Sigmoid colon (tissue), 7 donors: ENCODE measurements at places on chromosomes 4 and X. TPM values are rescaled to one million over a fixed set of nuclear protein-coding genes. Genes with fewer than 3 reads are reported as not detected.

Gene DOCK11
- 47.0 TPM for total RNA-seq

Gene SYNPO2
- total RNA-seq: 1,591 TPM

Gene SRPX2
- total RNA-seq: 18.7 TPM

Gene ZMAT1
- total RNA-seq: 7.9 TPM

Gene KCNE5
- not detected for total RNA-seq

Gene CRMP1
- total RNA-seq: 6.4 TPM

Gene NLRP2B
- 0.16 TPM for total RNA-seq

DNA sequence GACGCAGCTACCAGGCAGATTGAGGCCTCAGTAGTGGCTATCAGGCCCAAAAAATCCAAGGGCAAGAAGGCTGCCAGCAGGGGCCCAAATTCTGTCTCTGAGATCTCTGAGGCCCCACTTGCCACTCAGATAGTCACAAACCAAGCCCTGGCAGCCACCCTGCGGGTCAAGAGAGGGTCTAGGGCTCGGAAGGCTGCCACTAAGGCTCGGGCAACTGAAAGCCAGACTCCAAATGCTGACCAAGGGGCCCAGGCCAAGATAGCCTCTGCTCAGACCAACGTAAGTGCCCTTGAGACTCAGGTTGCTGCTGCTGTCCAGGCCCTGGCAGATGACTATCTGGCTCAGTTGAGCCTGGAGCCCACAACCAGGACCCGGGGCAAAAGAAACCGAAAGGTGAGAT is 2.8 kb downstream of the TRO start:
- no peaks in the 10 kb centered on the region for H3K36me3 ChIP-seq
- H3K27me3 ChIP-seq: no peaks in the 10 kb centered on the region

DNA sequence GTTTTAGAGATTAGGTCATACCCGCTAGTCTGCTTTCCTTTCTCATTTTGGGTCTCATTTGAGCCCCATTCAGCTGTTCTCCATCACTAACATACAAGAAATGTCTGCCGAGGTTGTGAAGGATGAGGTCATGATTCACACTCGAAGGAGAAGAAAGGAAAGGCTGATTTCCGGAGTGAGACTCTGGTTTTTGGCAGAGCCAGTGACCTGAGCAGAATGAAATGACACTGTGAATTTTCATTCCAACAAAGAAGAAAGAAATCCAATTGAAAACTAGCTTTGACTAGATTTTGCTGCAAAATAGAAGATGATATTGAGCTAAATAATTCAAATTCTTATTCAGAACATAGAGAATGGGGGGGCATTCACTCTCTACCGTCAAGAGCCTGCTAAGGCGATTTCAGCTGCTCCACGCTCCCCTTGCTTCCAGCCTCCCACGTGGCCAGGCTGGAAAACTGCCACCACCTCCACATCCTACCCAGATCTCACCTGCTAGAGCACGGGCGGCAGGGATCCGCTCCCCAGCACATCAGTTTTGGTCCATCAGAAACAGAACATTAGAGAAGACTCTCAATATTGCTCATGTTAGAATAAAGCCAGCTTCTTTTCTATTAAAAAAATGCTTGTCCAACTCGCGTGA is 39.0 kb downstream of the F11 start:
- H3K4me3 ChIP-seq: no peak overlapping the region
- no peak for DNase-seq
- no peak overlapping the region for H3K27ac ChIP-seq
- peaks cover 14% of the 10 kb centered on the region for H3K4me1 ChIP-seq
- H3K27me3 ChIP-seq: no peaks in the 10 kb centered on the region
- H3K36me3 ChIP-seq: no peaks in the 10 kb centered on the region

DNA sequence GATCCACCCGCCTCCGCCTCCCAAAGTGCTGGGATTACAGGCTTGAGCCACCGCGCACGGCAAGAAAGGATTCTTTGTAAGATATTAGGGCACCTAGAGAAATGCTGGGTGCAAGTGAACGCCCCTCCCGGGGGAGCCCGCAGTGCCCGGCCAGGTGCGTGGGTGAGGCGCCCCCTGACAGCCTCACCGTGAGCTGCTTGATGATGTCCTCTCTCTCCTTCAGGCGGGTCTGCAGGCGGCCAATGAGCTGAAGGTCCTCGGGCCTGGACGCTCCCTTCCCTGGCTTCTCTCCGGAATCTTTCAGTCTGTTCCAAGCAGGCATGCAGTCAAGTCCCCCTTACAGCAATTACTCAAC is 21.9 kb downstream of the MED28 start:
- no peak overlapping the region for H3K4me3 ChIP-seq
- no peaks in the 10 kb centered on the region for H3K27me3 ChIP-seq
- H3K27ac ChIP-seq: no peak overlapping the region
- no peak for DNase-seq

GRCh38 chr4:7985891-7986441 is 46.3 kb upstream of the AFAP1 start:
- H3K27me3 ChIP-seq: no peaks in the 10 kb centered on the region
- H3K27ac ChIP-seq: no peak overlapping the region
- no peak for DNase-seq
- H3K4me3 ChIP-seq: no peak overlapping the region

DNA sequence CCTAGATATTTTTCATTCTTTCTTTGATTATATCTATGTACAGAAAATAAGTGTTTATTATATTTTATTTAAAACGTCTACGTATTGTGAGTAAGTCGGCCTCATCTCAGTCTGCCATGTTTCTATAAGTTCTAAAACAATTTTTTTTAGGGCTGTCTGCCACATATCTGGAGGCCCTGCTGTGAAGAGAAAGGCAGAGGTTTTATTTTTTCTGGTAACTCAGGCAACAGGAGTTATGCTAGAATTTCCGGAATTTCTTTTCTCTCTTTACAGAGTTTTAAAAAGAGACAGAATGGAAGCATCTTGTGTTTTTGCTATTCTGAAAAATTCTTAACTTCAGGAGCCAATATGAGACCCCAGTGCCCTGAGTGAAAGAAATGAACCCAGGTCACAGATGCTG is 1124.0 kb upstream of the TENM3 start:
- no peaks in the 10 kb centered on the region for H3K27me3 ChIP-seq
- H3K4me3 ChIP-seq: no peak overlapping the region
- no peak overlapping the region for H3K27ac ChIP-seq
- no peaks in the 10 kb centered on the region for H3K36me3 ChIP-seq
- no peak for DNase-seq

GRCh38 chrX:42695800-42696358 is 82.1 kb downstream of the PPP1R2C start:
- H3K27ac ChIP-seq: no peak overlapping the region
- H3K4me3 ChIP-seq: no peak overlapping the region
- no peak for DNase-seq
- no peaks in the 10 kb centered on the region for H3K36me3 ChIP-seq
- no peaks in the 10 kb centered on the region for H3K4me1 ChIP-seq

DNA sequence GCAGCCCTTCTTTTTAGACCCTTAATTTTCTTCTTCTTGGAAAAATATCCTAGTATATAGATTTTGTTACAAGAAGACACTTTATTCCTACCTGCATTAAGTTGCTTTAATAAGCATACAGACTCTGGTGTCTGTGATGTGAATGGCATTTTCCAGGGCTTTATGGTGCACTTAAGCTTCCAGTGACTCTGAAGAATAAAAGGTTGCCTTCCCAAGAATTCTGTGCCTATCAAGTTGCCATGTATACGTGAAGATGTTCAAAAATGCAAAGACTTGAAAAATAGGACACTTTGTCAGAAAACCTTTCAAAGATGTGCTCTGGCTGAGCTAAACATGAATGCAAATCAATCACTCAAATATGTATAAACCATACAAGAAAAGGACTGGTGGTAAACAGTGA is 110.9 kb downstream of the RS1 start:
- no peak overlapping the region for H3K4me3 ChIP-seq
- no peaks in the 10 kb centered on the region for H3K27me3 ChIP-seq
- H3K36me3 ChIP-seq: no peaks in the 10 kb centered on the region
- no peak for DNase-seq

DNA sequence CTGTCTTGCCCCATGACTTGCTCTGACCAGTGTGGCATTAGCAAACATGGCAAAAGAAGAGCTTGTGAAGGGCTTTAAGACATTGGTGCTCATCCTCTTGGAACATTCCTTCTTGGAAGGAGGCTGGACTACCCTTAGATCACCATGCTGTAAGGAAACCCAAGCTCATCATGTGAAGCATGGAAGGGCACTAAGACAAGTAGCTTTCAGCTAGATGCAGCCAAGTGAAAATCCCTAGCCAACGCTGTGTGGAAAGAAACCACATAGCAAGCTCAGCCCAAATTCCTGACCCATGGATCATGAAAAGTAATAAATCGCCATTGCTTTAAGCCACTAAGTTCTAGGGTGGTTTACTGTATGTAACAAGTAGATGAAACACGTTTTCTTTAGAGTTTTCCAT is 12.4 kb upstream of the PACRGL start:
- no peaks in the 10 kb centered on the region for H3K36me3 ChIP-seq
- no peak for DNase-seq
- no peak overlapping the region for H3K27ac ChIP-seq

DNA sequence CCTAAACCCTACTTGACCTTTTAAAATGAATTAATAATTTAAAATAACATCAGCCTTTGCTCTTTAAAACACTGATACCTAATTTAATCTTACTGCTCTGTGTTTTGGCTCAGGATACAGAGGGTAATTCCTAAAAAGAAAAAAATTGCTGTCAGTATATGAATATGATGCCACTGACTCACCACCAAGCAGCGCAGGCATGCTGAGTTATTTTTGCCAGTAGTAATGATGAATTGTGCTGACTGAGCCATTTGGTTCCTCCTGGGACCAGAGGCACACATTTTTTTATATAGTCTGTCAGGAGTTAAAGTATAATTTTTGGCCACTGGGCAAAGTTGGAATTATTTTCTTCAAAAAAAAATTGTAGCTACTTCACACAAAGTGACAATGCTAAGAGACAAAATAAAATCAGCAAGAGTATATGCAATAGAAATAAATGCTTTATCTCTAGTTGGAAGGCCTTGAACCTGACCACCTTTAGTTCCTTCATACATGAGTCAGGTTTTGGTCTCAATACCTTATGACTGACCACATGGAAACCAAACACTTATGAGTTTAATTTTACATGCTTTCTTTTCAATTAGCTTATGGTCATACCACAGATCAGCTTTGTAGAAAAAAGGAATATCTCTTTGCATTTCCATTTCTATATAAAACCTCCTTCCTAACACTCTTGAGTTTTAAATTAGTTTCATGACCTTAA is 115.1 kb downstream of the PPP3CA start:
- H3K36me3 ChIP-seq: no peaks in the 10 kb centered on the region
- no peaks in the 10 kb centered on the region for H3K27me3 ChIP-seq
- no peak for DNase-seq
- peaks cover 16% of the 10 kb centered on the region for H3K4me1 ChIP-seq

DNA sequence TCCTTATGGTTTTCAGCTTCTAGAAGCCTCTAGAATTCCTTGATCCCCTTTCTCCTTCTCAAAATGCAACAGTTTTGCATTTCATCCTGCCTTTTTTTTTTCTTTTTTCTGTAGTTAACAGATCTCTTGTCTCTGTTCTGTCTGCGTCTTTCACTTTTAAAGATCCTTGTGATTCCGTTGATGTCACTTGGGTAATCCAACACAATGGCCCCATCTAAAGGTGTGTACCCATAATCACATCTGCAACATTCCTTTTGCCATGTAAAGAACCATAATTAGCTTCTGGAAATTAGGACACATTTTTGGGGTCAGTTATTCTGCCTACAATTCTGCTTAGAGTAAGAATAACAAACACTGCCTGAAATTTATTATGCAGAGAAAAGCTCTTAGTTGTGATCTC is 1180.9 kb upstream of the ADGRL3 start:
- H3K27ac ChIP-seq: no peak overlapping the region
- no peaks in the 10 kb centered on the region for H3K36me3 ChIP-seq
- H3K4me1 ChIP-seq: no peaks in the 10 kb centered on the region
- no peaks in the 10 kb centered on the region for H3K27me3 ChIP-seq
- H3K4me3 ChIP-seq: no peak overlapping the region
- no peak for DNase-seq

GRCh38 chr4:102316585-102316984 is 28.7 kb downstream of the SLC39A8 start:
- DNase-seq: no peak
- no peaks in the 10 kb centered on the region for H3K36me3 ChIP-seq
- no peak overlapping the region for H3K4me3 ChIP-seq
- no peaks in the 10 kb centered on the region for H3K27me3 ChIP-seq
- no peak overlapping the region for H3K27ac ChIP-seq

DNA sequence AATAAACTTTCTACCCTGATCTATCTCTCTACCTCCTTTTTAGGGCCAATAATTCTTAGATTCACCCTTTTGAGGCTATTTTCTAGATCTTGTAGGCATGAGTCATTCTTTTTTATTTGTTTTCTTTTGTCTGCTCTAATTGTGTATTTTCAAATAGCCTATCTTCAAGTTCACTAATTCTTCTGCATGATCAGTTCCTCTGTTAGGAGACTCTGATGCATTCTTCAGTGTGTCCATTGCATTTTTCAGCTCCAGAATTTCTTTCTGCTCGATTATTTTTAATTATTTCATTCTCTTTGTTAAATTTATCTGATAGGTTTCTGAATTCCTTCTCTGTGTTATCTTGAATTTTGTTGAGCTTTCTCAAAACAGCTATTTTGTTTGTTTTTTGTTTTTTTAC is 11.3 kb downstream of the CXorf58 start:
- no peaks in the 10 kb centered on the region for H3K27me3 ChIP-seq
- H3K4me1 ChIP-seq: no peaks in the 10 kb centered on the region
- H3K4me3 ChIP-seq: no peak overlapping the region
- DNase-seq: no peak
- no peaks in the 10 kb centered on the region for H3K36me3 ChIP-seq

DNA sequence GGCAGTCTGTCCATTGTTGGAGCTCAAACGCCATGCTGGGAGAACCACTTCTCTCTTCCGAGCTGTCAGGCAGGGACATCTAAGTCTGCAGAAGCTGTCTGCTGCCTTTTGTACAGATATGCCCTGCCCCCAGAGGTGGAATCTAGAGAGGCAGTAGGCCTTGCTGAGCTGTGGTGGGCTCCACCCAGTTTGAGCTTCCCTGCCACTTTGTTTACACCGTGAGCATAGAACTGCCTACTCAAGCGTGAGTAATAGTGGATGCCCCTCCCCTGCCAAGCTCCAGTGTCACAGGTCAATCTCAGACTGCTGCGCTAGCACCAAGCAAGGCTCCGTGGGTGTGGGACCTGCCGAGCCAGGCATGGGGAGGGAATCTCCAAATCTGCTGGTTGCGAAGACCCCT is 145.7 kb downstream of the VSIG4 start:
- no peaks in the 10 kb centered on the region for H3K36me3 ChIP-seq
- H3K4me1 ChIP-seq: no peaks in the 10 kb centered on the region
- no peak for DNase-seq
- H3K27me3 ChIP-seq: no peaks in the 10 kb centered on the region
- no peak overlapping the region for H3K27ac ChIP-seq

- no peaks in the 10 kb centered on the region for H3K27me3 ChIP-seq
- no peak for DNase-seq
- no peaks in the 10 kb centered on the region for H3K4me1 ChIP-seq
- no peaks in the 10 kb centered on the region for H3K36me3 ChIP-seq
Observed at GRCh38 chrX:39931529-39932282, 166.1 kb downstream of the BCOR start.

GRCh38 chrX:112147206-112147605 is 64.6 kb upstream of the TRPC5 start:
- no peak for DNase-seq
- no peak overlapping the region for H3K27ac ChIP-seq
- no peaks in the 10 kb centered on the region for H3K36me3 ChIP-seq
- H3K4me3 ChIP-seq: no peak overlapping the region
- no peaks in the 10 kb centered on the region for H3K4me1 ChIP-seq
